AG04450 (cell line): ENCODE measurements at places on chromosomes 4 and X. TPM values are rescaled to one million over a fixed set of nuclear protein-coding genes. Genes with fewer than 3 reads are reported as not detected.
A peak's percentile ranks its signal among the peaks of the same experiment; 100 is the strongest.

DNA sequence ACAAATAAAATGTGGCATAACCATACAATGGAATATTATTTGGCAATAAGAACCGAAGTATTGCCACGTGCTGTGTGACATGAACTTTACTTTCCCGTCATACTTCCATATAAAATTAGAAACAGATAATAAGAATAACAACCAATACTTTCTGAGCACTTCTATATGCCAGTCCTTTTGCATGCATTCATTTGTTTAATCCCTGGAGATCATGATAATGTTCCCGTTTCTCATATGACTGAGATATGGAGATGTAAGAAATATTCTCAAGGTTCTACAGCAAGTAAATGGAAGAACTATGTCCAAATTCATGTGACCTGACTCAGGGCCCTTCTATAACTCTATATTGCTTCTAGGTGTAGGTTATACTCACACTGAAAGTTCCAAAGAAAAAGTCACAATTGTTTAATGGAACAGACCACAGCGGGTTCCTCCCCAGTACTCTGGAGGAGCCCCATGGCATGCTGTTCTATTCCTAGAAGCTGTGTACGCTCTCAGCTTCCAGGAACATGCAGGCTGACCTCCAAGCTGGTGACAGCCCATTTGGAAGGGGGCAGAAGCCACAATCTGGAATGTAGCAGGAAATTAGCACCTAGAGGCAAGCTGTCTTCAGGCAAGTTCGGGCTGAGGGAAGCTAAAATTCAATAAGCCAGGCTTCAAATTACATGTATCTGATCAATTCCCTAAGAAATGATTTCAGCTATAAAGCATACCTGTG lies 31.5 kb downstream of the QDPR start:
- no peak for DNase-seq

GRCh38 chrX:134813697-134814096 lies 155.4 kb upstream of the PLAC1 start:
- DNase-seq: no peak

- DNase-seq: no peak
Measured at GRCh38 chr4:3524349-3524748, 7.9 kb downstream of the LRPAP1 start.

GRCh38 chr4:118968005-118968404 lies 79.4 kb downstream of the SYNPO2 start:
- no peak for DNase-seq

GRCh38 chrX:69305333-69306062 lies 140.2 kb upstream of the PJA1 start:
- no peak for DNase-seq

DNA sequence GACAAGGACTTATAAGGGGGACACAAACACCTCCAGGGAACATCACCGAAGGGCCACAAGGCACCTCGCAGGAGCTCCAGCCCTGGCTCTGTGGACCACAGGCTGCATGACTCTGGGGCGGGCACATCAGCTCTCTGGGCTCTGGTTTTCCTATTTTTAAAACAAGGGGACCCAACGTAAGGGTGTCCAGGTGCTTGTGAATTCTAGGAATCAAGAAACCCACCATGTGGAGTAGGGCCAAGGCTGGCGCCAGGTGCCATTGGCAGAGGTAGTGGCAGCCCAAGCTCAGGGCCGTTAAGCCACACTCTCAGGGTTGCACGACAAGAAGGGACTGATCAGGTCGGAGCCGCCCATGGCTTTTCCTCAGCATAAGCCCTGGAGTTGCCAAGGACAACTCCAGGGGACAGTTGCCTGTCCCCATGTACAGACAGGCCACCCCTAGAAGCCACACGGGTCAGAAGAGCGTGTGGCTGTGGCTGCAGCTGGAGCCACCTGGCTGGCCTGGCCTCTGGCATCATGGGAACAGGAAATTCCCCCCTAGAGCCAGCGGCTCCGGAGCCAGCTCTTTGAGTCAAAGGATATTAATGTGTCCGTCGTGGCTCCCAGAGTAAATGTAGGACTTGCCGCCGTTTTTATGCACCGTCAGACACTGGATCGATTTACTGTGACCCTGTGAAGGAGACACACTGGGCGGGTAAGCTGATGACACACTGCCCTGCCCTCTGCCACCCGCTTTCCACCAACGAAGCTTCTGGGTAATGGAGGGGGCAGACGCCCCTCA lies 32.5 kb downstream of the WDR1 start:
- no peak for DNase-seq

DNA sequence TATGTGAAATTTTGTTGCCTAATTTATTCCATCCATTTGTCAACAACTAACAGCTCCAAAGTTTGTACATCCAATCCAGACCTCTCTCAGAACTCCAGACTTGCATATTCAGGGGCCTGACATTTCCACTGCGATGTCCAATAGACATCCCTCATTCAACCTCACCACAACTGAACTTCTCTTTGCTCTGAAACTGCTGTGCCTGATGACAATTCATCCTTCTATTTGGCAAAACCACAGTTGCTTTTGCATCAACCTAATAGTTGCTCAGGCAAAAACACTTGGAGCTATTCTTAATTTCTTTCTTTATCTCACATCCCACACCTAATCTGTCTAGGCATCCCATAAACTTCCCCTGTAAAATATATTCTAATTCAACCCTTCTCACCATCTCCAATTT lies 56.5 kb downstream of the ANTXR2 start:
- DNase-seq: no peak

GRCh38 chrX:38347136-38347535 lies 5.3 kb upstream of the OTC start:
- DNase-seq: no peak

DNA sequence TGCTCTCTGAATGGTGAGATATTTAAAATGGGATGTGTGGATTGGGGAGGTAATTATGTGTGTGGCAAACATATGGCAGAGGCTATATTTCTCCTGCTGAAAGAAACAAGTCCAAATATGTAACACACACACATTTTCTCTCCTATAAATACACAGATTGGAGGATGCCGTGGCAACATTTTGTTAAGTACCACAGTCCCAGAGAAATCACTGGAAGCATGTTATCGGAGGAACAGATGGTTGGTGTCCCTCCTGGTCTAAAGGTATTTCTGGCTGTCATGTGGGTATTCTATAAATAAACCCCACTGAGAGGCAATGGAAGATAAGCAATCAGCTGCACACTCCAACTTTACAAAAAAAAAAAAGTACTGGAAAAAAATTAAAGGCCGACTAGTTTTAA lies 528.3 kb upstream of the BOD1L1 start:
- no peak for DNase-seq

DNA sequence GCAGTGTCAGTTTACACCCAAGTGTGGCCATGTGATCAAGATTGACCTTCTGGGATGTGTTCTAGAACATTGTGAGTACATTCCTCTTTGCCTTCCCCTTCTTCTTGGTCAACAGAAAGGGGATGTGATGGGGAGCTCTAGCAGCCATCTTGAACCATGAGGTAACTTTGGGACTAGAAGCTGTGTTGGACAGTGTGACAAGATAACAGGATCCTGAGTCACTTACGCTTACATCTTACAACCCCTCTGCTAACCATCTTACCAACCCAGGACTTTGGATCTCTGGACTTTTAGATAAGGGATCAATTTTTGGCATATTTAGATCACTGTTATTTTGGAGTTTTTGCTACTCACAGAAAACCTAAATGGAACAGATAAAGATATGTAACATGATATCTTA lies 625.6 kb downstream of the BCOR start:
- DNase-seq: no peak

DNA sequence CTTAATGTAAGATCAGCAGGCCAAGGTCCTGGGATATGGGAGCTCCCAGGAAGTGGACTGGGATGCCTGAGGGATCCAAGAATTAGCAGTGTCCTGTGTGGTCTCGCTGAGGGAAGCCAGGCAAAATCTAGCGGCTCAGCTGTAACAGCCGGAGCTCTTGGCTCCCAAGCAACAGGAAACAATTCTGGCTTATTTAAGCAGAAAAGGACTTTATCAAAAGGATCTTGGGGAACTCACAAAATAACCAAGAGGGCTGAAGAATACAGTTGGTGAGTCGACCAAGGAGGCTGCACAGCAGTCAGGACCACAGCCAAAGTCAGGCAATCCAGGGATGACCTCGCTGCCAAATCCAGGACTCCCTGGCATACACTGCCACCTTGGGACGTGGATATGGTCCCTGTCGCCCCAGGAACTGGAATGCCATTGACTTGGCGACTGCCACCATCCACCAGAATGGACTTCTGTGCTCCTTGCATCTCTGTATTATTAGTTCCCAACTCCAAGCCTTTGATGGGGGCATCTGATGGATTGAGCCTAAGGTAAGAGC lies 165.3 kb upstream of the BCOR start:
- DNase-seq: no peak

DNA sequence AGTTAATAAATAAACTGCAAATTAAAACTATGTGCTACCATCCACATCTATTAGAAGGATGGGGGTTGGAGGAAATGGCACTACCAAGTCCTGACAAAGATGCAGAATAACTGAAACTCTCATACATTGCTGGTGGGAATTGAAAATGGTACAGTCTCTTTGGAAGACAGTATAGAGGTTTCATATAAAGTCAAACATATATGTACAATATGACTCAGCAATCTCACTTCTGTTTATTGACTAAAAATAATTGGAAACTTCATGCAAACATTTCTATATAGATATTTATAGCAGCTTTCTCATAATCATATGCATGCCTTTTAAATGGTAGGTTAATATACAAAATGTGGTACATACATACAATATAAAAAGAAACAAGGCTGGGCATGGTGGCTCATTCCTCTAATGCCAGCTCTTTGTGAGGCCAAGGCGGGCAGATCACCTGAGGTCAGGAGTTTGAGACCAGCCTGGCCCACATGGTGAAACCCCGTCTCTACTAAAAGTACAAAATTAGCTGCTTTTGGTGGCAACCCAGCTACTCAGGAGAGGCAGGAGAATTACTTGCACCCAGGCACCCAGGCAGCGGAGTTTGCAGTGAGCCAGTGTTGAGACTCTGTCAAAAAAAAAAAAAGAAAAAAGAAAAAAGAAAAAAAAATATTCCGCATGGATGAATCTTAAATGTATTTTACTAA lies 225.0 kb upstream of the CXXC4 start:
- no peak for DNase-seq

DNA sequence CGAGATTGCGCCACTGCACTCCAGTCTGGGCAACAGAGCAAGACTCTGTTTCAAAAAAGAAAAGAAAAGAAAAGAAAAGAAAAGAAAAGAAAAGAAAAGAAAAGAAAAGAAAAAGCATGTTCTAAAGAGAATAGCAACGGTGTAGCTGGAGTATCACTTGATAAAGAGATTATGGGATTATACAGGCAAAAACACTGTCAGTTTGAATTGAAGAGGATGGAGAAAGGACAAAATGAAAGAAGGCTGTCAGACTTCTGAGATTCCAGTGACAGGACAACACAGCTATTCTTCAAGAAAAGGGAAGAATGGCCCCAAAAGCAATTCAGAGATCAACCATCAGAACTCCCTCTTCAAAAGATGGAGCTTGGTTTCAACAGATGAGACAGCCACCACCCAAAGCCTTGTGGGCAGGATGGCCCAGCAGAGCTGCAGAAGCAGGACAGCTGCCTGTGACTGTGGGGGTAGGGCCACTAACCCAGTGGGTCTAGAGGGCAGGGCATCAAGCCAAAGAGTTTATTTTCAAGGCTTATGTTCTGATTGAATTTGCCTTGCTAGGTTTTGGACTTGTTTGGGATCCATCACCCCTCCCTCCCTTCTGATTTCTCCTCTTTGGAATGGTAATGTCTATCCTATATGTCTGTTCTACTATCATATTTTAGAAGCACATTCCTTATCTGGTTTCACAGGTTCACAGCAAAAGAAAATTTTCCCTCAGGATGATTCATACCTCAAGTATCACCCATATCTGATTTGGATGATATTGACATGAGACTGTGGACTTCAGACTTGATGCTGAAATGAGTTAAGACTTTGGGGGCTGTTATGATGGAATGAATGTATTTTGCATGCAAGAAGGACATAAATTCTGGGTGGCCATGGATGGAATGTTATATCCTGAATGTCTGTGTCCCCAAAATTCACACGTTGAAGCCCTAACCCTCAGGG lies 17.5 kb downstream of the RFC1 start:
- no peak for DNase-seq

DNA sequence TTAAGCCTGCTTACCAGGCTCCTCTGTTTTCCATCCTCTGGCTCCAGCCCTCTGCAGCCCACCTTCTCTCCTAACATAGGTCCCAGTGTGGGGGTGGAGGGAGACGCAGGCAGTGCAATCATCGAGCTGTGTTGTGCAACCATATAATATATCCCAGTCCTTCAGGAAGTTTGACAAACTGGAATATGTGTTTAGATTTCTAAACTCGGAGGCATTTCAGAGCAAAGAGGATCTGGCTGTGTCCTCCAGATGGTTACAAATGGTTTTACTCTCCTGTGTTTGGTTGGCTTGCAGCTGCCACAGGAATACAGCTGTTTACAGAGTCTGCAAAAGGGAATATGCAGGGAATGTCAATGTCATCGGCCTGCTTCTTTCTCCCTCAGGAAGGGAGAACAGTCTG lies 195.3 kb upstream of the LNX1 start:
- peak; percentile 92 for DNase-seq

- peak; percentile 76 for DNase-seq
Measured at GRCh38 chr4:185305979-185306442, 89.7 kb downstream of the LRP2BP start.

DNA sequence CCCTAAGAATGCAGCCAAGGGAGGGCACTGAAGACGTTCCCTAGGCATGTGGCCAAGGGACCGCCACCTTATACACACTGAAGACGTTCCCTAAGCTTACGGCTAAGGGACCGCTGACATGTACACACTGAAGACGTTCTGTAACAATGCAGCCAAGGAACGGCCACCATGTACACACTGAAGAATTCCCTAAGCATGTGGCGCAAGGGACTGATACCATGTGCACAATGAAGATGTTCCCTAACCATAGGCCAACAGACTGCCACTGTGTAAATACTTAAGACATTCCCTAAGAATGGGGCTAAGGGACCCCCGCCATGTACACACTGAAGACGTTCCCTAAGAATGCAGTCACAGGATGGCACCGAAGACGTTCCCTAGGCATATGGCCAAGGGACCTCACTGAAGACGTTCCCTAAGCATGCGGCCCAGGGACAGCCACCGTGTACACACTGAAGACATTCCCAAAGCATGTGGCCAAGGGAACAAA lies 36.1 kb downstream of the DHRSX start:
- DNase-seq: peak; percentile 63

GRCh38 chr4:37471971-37472370 lies 214.2 kb downstream of the RELL1 start:
- DNase-seq: no peak

- no peak for DNase-seq
Measured at GRCh38 chrX:8846266-8846665, 45.1 kb upstream of the FAM9A start.

DNA sequence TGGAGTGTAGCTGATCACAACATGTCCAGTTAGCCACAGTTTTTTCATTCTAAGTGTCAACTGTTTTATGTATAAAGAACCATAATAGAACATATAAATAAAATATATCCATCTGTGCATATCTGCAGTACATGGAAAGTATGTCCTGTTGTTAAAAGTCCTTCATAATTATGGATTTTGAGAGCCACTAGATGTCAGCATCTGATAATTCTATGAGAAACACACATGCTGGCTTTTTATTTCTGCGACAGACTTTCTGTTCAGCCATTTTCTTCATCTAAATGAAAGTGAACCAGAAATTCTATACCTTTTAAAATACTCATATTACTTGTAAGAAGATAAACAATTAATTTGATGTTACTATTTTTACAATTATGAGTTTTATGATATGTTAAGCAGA lies 251.5 kb downstream of the GPM6A start:
- DNase-seq: no peak

- DNase-seq: no peak
Measured at GRCh38 chrX:117487421-117487820, 629.2 kb downstream of the KLHL13 start.

The PRR32 gene
- polyA plus RNA-seq: not detected in 2 replicates

The LDOC1 gene
- polyA plus RNA-seq: 13.8 and 25.7 TPM in 2 replicates

The MTNR1A gene
- polyA plus RNA-seq: not detected in 2 replicates

The FGF13 gene
- 0.15 and 0.35 TPM in 2 replicates for polyA plus RNA-seq

The FHL1 gene
- polyA plus RNA-seq: 144 and 158 TPM in 2 replicates
